ENCODE measurements at places on chromosomes 7 and 10.

GRCh38 chr7:148262721-148263229, 327.8 kb upstream of the C7orf33 start:
- peak; percentile 60 for DNase-seq

DNA sequence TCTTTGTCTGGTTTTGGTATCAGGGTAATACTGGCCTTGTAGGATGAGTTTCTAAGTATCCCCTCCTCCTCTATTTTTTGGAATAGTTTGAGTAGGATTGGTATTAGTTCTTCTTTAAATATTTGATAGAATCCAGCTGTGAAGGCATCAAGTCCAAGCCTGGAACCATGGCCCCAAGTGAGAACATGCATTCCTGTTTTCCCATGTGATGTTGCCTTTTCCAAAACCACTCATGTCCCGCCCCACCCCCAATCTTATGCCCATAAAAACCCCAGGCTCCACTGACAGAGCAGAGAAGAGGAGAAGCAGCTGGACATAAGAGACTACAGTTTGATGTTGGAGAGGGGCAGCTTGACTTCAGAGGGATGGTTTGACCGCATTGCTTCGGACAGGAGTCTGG, 71.2 kb downstream of the MINPP1 start:
- DNase-seq = no peak

DNA sequence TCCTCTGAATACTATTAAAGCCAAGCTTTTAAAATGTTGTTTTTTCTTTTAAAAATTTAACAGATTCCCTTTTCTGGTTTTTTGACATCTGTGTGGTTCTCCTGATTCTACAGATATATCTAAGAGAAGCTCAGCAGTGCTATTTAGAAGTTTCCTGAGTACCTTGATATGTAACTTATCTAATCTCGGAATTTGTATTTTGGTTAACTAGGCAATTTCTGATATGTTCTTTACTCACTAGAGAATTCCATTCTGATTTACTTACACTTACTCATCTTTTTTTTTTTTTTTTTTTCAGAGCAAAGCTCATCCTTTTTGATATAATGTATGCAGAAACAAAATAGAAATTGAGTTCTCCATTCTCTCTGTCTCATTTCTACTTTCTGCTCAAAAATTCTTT, 63.8 kb downstream of the PALS2 start:
- no peak for DNase-seq

DNA sequence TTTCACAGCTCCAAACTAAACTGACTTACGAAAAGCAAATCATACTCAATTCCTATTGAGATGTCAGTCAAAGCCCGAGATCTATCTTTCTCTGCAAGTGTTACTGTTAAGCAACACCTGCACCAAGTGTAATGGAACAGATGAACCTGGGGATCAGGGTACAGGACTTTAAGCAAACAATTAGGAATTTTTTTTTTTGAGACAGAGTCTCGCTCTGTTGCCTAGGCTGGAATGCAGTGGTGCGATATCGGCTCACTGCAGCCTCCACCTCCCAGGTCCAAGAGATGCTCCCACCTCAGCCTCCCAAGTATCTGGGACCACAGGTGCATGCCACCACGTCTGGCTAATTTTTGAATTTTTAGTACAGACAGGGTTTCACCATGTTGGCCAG, 14.9 kb downstream of the YWHAG start:
- no peak for DNase-seq

DNA sequence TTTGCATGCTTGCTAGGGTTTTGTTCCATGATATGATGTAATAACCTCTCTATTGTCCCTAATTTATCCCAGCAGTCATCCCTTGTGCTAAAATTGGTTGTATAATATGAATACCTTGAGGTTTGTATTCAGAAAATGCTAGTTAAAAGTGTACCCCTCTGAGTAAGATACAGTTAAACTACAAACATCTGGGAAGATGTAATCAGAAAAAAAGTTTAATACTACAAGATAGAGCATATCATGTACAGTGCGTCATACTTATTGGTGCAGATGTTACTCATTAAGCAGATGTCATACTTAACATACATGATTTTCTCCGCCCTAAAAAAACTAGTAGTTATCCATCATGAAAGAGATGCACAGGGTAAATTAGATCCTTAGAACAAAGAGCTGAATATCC, 336.1 kb upstream of the KCND2 start:
- DNase-seq = no peak

GRCh38 chr10:61733358-61733940, 70.7 kb downstream of the CABCOCO1 start:
- peak; percentile 48 for DNase-seq

- no peak for DNase-seq
Observed at GRCh38 chr7:113285411-113285810, 167.1 kb upstream of the SMIM30 start.

GRCh38 chr10:11663763-11664555, 52.5 kb upstream of the USP6NL start:
- DNase-seq = no peak

Measured in NCI-H1092 (cell line).